Hippocampal formation (tissue), 2 donors: ENCODE measurements at places on chromosomes 11 and 22.

- peak; percentile 96 for DNase-seq
Measured at GRCh38 chr11:66438504-66439466, at the start of gene MRPL11. TSS of gene MRPL11 (minus strand) at chr11:66438848. CDS start at chr11:66438754, 94 bp downstream.

DNA sequence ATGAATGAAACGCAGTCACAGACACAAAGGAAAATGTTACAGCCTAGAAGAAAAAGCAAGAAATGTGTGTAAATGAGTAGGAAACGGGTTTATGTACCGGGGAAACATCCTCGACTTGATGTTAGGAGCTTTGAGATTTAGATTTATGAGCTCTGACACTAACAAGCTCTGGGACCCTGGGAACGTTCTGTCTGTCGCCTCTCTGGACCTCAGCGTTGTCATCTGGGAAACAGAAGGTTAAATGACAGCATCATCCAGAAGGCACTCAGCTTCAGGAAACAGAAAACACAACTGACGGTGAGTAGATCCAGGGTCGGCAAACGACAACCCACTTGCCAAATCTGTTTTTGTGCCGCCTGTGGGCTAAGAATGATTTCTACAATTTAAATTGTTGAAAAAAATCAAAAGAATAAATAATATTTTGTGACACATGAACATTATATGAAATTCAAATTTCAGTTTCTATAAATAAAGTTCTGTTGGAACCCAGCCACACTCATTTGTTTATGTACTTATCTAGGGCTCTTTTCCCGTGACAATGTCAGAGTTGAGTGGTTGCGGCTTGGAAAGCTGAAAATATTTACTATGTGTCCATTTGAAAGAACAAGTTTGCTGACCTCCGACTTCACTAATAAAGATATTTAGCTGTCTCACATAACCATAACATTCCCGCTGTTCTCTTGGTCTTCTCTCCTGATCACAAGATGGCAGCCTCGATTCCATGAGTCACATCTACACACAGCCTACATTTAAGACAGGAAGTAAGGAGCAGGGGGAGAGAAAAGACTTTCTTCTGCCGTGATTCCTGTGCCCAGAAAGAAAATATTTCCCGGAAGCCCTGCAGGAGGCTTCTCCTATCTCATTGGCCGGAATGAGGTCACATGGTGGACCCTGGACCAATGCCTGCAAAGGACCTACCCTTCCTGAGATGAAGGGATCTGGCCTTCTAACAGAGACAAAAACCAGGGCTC is 47.1 kb upstream of the SYT13 start:
- no peak for DNase-seq

GRCh38 chr11:17828311-17828751 is 93.8 kb downstream of the KCNC1 start:
- DNase-seq: no peak

GRCh38 chr11:129271030-129271429 is 78.9 kb upstream of the ARHGAP32 start:
- no peak for DNase-seq

- no peak for DNase-seq
Measured at GRCh38 chr11:34214961-34215805, 109.8 kb downstream of the NAT10 start.

- no peak for DNase-seq
Measured at GRCh38 chr22:31099841-31100761, 7.3 kb downstream of the SELENOM start.

- no peak for DNase-seq
Measured at GRCh38 chr22:24772493-24773220, 1.9 kb downstream of the PIWIL3 start.

DNA sequence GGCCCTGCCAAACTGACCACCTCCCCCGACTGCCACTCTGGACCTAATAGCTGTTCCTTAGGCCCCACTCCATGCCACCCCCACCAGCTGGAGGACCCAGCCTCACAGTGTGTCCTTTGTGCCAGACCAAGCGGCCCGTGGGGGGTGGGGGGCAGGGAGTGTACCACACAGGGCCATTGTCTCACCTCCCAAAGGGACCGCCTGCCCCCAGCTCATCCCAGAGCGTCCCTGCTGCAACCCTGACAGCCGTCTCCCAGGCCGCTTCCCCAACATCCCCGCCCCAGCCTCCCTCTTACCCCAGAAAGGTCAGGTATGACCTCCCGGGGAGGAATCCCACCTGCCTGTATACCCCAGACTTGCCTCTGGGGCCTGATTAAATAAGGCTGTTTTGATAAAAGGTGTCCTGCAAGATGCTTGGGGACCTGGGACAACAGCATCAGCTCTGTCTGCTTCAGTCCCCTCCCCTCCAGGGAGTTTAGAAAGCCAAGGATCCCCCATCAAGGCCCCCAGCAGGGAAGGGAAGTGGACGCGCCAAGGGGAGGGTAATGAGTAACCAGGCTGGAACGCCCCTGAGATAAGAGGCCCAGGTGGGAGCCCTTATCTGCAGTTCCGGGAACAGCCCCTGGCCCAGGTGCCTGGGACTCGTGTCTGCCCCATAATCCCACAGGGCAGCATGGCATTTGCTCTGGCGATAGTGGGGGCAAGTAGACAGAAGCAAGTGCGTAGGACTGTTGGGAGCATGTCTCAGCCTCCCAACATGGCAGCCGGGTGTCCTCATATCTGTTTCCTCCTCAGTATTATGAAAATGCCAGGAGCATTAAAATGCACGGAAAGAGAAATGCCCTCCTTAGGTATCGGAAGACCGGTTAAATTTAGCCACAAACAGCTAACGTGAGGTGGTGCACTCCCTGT is 9.0 kb downstream of the CDC42EP1 start:
- peak; percentile 54 for DNase-seq

- DNase-seq: no peak
Measured at GRCh38 chr11:115906171-115906570, 402.0 kb upstream of the CADM1 start.

DNA sequence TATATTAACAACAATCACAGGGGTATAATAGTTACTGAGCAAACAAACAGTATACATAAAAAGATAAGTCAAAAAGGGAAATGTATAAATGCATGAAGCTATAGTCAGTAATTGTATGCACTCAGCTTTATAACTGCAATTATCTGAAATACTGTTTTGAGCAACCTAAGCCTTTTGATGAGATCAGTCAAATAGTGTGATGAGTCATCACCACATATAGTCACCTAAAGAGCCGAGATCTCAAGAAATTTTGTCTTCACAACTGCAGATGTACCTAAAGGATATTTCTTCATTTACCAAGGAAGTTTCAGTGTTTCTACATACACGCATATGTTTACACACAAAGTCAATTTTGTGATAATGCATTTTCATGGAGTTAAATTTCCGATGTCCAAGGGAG is 5.4 kb upstream of the OR51A2 start:
- DNase-seq: no peak

DNA sequence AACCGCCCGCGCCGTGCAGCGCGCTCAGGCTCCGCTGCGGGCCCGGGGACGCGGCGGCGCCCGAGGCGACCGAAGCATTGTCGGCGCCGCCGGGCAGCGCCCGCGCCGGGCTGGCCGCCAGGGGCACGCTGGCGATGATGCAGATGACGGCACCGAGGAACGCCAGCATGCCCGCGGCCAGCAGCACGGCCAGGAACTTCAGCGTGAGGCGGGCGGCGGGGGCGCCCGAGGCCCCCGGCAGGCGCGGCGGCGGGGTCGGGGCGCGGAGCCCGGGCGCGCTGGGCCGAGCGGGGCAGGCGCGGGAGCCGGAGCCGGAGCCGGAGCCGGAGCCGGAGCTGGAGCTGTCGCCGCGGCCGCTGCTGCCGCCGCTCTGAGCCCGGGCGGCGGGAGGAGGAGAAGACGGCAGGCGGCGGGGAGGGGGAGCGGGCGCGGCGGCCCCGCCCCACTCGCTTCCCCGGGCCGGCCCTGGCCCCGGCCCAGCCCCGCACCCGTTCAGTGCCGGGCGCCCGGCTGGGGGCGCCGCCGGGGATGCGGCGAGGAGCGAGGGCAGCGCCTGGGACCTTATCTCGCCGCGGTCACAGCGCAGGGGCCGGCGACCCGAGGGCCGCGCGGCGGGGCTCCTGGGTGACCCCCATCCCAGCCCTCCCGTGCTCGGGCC is at the start of gene NPTXR:
NPTXR (minus strand) TSS at position 372 of the 658 bp plus-strand sequence.
- DNase-seq: peak; percentile 54

DNA sequence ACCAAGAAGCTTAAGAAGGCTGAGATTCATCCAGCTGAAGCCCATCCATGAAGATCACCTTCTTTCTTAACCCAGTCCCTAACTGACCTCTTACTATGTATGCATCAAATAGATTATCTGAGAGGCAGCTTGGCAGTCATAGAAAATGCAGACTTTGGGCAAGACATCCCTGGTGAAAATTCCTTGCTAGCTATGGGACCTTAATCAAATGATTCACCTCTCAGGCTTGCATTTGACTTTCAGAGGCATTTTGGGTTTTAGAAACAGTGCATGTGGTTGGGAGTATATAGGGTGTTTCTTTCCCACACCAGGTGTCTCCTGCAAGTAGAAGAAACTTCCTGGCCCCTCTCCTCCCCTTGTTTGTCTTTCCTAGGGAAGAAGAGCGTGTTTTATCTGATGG is 188.5 kb upstream of the ISX start:
- no peak for DNase-seq

DNA sequence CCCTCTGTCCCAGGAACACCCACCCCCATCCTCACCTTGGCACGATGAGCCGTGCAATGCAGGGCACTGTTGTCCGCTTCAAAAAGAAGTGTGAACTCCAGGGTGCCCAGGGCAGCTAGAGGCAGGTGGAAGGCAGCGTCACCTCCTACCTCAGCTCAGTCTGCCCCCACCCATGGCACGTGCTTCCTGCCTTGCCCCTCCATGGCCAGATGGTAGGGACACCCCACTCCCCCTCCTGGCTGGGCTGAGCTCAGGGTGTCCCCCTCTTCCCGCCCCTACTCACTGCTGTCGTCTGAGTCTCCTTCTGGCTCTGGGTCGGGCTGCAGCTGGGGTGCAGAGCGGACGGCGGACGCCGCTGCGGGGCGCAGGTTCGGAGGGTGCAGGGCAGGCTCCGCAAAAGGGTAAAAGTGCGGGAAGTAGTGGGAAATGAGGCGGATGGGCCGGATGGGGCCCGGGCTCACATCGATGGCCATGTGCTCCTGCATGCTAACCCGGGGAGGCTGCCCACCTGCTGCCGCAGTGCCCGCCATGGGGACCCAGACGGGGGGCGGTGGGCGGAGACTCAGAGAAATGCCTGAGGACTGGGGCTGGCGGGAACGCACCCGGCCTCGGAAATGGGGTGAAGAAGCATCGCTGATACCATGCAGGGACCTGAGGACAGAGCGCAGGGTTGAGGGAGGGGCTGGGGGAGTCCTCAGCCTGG is 9.1 kb downstream of the NDUFV1 start:
- DNase-seq: no peak

- no peak for DNase-seq
Measured at GRCh38 chr11:91257667-91258066, 967.0 kb upstream of the FAT3 start.

- no peak for DNase-seq
Measured at GRCh38 chr11:69193151-69193550, 37.4 kb downstream of the SMIM38 start.

DNA sequence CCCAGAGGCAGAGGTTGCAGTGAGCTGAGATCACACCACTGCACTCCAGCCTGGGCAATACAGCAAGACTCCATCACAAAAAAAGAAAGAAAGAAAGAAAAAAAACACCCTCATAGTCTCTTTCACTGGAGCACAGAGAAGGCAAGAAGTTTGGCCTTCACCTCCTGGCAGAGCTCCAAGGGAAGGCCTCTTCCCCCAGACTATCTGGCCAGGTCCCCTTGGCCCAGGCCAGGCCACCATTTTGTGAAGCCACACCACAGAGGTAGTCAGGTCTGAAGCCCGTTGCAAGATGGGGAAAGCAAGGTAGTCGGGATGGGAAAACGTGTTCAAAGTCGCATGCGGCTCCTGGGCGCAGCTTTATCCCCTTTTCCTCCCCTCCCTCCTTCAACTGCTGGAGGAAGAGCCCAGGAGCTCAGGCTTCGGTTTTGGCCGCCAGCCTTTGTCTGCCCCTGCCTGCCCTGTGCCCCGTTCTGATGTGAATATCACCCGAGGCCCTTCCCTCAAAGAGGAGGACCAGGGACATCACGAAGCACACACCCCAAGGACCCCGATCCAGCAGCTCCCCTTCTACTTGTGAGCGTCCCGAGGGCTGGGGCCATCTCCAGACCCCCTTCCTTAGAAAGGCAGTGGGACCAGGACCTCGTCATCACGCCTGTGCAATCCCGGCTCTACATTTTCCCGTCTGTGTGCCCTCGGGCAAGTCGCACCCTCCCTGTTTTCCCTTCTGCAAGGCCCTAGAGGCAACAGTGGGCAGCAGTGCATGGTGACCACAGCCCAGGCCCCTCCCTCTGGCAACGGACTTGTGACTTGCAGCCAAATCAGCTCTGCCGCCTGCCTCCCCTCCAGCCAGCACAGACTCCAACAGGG is 17.7 kb downstream of the CABP7 start:
- peak; percentile 29 for DNase-seq

DNA sequence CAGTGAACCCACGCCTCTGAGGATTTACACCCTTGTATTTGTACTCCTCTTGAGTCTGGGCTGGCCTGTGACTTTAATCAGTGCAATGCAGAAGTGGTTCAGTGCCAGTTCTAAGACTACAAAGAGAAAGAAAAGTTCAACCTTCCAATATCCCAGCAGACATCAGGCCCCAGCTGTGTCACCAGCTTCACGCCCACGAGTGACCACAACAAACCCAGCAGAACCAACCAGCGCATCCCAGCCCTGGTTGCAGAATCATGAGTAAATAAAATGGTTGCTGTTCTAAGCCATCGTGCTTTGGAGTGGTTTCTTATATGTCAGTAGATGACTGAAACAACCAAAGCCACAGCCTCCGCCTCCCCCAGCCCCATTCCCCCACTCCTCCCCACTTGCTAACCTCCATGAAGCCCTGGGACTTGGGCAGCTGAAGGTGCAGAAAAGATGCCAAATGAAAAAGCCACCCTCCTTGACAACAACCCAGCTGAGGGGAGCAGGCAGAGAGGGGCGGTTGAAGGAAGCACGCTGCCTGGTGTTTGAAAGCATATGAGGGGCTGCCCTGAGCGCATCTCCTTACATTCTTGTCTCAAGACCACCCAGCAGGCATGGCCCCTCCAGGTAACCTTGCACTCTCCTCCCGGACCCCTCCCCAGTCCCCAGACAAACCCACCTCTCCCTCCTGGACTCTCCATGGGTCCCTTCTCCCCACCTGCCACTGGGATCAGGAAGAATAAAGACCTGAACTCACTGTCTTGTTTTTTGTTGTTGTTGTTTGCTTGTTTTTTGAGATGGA is 20.9 kb downstream of the TSKU start:
- DNase-seq: no peak

GRCh38 chr22:41563051-41563711 is 2.4 kb downstream of the CSDC2 start:
- DNase-seq: no peak

- no peak for DNase-seq
Measured at GRCh38 chr11:97638641-97639224, 1248.9 kb downstream of the JRKL start.

DNA sequence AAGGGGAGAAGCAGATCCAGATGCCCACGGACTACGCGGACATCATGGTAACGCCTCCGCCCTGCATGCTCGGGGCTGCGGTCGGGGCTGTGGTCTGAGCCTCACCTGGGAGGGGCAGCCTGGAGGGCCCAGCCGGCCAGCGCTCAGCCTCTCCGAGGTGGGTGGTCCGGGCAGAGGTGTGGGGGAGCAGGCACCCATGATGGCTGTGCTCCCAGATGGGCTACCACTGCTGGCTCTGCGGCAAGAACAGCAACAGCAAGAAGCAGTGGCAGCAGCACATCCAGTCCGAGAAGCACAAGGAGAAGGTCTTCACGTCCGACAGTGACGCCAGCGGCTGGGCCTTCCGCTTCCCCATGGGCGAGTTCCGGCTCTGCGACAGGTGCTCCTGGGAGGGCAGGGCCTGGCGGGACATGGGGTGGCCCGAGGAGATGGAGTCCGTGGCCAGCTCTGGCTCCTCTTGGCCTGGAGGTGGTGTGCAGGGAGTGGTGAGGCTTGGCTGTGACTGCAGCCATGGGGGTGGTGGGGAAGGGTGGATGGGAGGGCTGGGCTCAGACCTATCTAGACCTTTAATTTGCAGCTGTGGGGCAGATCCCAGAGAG is 25.2 kb upstream of the TEF start:
- DNase-seq: no peak
